ENCODE measurements at places on chromosomes 5 and 9.

- DNase-seq: no peak
These were observed 498.5 kb upstream of the TYRP1 start for GRCh38 chr9:12194731-12195130.

DNA sequence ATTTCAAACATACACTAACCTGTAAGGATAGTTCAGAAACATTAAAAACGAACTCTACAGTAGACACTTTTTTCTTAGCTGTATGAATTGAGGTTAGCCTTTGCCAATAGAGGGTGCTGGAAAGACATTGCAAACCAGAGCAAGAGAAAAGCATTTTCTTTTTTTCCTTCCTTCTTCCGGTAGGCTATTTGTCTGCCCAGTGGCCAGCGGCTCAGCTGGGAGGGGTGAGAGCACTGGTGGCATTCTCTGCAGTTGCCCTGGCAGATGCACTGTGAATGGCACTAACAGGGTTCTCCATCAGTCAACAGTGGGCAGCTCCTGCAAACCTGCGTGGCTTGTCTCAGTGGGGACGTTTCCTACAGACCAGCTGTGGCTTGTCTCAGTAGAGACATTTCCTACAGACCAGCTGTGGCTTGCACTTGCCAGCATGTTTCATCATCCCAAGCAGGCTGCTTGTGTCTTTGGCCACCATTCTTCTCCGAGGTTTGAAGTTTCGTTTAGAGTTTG lies 984.5 kb upstream of the CDH18 start:
- DNase-seq: no peak

GRCh38 chr9:74777136-74777879 lies 110.4 kb downstream of the TRPM6 start:
- DNase-seq: peak; percentile 78

DNA sequence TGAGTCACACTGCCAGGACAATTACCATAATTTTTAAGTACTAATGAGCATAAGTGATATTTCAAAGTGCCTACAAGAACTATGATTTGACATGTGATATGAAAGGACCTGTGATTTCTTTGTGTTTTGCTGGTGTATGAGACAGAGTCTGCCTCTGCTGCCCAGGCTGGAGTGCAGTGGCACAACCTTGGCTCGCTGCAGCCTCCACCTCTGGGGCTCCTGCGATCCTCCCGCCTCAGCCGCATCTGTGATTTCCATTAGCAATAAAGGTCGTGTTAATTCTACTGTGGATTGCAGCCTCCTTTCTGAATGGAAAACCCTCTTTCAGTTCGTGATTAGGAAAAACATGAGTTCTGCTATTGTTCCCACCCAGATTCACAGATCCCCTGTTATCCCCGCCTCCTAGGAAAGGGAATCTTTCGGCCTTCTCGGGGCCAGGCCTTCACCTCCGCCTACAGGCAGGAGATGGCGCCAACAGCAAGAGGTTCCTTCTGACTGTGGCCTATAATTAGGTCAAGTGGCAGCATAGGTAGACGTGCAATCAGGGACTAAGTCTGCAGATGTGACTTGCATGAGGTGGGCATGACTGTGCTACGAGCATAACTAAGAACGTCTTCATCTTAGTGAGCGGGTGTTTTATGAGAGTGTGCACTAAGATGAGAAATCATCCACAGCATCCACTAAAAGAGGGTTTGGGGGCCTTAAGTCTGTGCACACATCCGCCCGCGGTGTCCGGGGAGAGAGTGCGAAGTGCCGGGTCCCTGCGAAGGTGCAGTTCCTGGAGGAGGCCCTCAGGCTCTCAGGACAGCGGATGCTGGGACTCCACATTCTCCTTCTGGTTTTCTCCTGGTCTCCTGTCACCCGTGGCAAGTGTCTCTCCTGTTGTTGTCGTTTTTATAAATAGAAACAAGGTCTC lies 23.1 kb downstream of the TRIM7 start:
- peak; percentile 61 for DNase-seq

GRCh38 chr5:61599370-61600122 lies 267.5 kb downstream of the ZSWIM6 start:
- no peak for DNase-seq

GRCh38 chr9:81137976-81138568 lies 551.3 kb downstream of the TLE1 start:
- DNase-seq: no peak

DNA sequence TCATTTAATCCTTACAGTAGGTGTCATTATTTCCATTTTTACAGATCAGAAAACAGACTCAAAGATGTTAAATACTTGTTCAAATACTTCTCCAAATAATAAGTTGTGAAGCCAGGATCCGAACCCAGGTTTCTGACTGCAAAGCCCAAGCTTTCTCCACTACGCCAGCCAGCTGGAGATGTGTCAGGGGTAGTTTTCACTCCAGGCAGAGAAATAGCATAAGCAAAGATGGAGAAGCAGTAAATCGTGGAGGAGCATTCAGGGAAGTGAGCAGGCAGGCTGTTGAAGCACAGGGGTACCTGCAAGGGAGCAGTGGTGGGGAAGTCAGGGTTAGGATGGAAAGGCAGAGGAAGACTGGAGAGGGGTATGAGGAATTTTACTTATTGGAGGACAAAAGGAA lies 2.9 kb downstream of the TLN1 start:
- no peak for DNase-seq

- DNase-seq: no peak
These were observed 137.5 kb downstream of the ARHGEF28 start for GRCh38 chr5:73763300-73764032.

DNA sequence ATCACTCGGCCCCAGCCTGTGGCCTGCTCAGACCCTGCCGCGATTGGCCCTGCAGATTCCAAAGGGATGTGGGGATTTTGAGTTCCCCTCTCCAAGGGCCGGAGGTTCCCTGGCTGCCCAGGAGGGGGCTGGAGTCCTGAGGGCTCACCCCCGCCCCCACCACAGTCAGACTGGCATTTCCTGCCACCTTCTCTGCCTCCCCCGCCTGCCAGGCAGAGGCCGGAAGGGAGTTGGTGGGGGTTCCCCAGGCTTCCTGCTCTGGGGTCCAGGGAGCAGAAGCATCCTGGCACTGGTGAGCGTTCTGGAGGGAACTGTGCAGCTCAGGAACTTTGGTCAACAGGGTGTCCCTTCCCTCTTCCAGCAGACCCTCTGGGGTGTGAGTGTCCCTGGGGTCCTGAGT lies 70.6 kb downstream of the RXRA start:
- peak; percentile 64 for DNase-seq

DNA sequence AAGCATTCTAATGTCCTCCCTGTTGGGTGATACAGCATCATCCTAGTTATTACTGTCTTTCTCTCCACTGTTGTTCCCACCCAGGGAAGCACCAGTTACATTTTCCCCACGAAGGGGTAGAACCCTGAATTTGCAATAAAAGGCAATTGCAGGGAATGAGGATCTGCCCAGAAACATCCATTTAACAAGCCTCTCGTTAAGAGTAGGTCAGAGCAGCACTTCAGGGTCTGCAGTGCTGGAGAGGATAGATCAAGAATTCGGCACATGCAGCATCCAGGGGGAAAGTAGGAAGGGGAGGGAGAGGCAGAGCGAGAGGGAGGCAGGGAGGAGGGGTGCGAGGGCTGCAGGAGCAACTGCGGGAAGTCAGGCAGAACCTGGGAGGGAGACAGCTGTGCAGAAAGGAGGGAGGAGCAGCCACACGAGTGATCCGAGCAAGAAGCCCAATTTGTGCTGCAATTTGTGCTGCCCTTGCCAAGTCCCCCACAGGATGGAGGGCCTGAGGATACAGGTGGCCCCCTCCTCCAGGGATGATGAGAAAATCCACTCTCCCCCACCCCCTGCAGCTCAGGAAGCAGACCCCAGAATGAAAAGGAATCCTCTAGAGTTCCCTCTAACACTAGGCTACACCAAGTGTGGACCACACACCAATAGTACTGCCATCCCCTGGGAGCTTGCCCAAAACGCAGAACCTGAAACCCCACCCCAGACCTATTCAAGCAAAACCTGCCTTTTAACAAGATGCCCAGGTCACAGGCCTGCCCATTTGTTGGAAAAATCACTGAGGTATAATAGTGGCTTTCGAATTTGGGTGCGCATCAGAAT lies 62.2 kb downstream of the EPB41L4B start:
- no peak for DNase-seq

DNA sequence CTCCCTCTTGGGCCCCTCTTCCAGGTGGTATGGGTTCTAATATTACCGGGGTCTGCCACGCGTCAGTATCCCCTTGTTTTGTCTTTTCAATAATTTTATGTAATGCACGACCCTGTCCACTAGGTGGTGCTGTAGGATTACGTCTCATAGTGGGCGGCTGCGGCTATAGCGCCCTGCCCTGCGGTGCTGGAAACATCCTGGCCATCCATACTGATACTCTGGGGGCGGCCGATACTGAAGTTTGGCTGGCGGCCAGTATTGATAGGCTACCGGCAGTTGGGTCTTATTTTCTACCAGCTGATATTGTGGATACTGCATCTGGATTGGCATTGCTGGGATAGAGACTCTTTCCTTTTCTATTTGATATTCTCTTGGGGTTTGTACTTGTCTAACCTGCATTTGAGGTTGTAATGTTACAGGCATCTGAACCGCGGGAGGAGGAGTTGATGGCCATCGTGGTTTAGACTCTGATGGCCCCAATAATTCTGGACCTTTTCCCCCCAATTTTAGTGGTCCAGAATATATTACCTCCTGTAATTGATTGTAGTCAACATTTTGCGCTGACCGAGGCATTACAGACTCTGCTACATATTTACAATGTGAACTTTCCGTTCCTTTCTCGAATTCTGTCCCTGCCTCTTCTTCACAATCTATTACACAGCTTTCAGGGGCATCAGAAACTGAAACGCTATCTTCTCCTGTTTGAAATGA lies 3.3 kb upstream of the TMEM141 start:
- DNase-seq: peak; percentile 80

DNA sequence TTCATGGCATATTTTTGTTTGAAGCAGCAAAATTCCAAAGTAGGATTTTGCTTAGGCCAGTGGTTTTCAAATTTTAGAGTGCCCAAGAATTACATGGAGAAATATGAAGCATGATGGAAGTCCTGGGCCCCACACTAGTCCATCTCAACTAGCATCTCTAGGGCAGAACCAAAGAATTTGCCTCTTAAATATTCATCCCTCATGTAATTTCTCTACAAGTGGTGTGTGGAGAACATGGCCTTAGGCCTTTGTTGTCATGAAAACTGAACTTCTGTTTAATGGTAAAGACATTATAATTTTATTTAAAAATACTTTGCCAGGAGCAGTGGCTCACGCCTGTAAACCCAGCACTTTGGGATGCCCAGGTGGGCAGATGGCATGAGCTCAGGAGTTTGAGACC lies 75.9 kb upstream of the CCNG1 start:
- no peak for DNase-seq

DNA sequence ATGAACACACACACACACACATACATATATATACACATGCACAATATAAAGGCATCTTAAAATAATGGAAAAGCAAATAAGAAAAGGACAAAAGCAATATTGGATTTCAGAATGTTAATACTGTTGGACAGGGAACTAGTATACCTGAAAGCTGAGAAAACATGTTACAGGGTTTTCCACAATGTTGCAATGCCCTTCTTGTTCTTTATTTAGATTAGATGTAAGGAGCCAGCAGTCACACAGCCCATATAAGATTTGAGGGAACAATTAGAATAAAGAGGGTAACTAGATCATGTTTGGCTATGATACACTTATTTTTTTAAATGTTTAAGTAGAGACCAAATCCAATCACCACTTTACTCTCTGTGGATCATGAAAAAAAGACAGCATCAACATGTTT lies 61.7 kb downstream of the SH3TC2 start:
- DNase-seq: no peak

DNA sequence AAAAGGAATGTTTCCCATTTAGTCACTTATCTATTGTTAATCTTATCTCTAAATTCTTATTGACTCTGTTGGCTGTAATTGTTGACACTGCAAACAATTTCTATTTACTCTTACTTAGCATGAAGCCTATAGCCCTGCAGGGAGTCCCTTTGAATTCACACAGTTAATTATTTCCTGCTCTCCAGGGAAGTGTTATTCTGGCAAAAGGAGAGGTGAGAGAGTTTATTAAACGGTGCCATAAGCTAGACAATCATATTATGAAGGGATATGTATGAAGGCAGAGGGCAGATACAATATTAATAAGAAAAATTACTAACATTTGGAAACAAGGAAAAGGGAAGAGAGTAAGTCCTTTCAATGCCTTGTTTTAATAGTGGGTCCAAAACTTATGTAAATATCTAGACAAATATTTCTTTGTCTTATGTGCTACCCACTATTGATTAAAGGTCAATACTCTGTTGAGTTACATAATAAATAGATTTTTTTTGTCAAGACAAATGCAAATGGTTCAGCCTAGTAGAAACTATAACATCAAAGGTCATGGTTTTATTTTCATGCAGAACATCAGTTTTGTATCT lies 107.1 kb downstream of the CDH18 start:
- no peak for DNase-seq

DNA sequence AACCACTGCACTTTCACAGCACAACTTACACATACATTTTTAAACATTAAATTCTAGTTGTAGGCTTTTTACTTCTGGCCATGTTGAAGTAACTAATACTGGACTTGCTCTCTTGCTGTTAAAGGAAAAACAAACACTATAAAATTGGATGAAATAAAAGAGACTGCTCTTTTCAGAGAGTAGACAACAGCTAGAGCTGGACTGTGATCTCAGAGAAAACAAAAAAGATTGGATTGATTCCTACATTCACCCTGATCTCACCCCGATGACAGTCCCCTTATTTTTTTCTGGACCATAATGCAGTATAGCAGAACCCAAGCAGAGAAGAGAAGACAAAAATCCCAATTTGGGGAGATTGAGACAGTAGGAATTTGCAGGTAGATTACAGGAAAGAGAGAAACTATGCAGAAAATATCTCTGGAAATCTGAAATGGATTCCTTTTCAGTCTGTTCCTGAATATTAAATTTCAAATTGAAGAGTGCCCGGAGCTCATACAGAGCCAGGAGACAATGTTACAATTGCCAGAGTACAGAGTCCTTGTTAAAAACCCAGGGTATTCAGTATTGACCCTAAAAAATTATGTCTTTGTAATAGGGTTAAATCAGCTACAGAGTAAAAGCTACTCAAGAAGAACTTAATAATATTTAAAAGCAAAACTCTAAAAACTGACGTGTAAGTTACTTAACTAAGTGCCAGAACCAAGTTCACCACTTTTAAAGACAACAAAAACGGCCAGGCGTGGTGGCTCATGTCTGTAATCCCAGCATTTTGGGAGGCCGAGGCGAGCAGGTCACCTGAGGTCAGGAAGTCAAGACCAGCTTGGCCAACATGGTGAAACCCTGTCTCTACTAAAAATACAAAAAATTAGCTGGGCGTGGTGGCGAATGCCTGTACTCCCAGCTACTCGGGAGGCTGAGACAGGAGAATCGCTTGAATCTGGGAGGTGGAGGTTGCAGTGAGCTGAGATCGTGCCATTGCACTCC lies 208.6 kb downstream of the MPDZ start:
- no peak for DNase-seq

All from stimulated activated CD4-positive, alpha-beta T cell treated with anti-CD3 and anti-CD28 coated beads, Interleukin-15, amount 100 ng/mL, for 24 hours (primary cell).